ENCODE measurements at places on chromosomes 1 and 21. TPM values are rescaled to one million over a fixed set of nuclear protein-coding genes. Genes with fewer than 3 reads are reported as not detected.

The ADPRS gene
- 54.2 TPM for polyA plus RNA-seq

The EPHA2 gene
- polyA plus RNA-seq: 82.2 TPM

The CATSPERE gene
- polyA plus RNA-seq: 0.54 TPM

The MIA3 gene
- 47.0 TPM for polyA plus RNA-seq

The NT5C1A gene
- 0.73 TPM for polyA plus RNA-seq

The CENPS gene
- polyA plus RNA-seq: 16.6 TPM

The SAMSN1 gene
- polyA plus RNA-seq: not detected

The S100A1 gene
- 0.18 TPM for polyA plus RNA-seq

The RTCA gene
- polyA plus RNA-seq: 17.3 TPM

The ITGB2 gene
- 0.77 TPM for polyA plus RNA-seq

The NPR1 gene
- polyA plus RNA-seq: 0.05 TPM

The NTMT2 gene
- not detected for polyA plus RNA-seq

The SPRR2D gene
- polyA plus RNA-seq: not detected

The KIF2C gene
- polyA plus RNA-seq: 22.2 TPM

The CFHR2 gene
- polyA plus RNA-seq: not detected

The DISC1 gene
- polyA plus RNA-seq: 1.7 TPM

The LORICRIN gene
- not detected for polyA plus RNA-seq

The EDARADD gene
- not detected for polyA plus RNA-seq

The CLCNKB gene
- 0.41 TPM for polyA plus RNA-seq

The PARS2 gene
- polyA plus RNA-seq: 3.2 TPM

The FAM163A gene
- polyA plus RNA-seq: 1.1 TPM

The OR6K6 gene
- not detected for polyA plus RNA-seq

The SERINC2 gene
- 15.5 TPM for polyA plus RNA-seq

The NLRP3 gene
- 0.87 TPM for polyA plus RNA-seq

The NKAIN1 gene
- polyA plus RNA-seq: 0.54 TPM

The KRTAP13-2 gene
- not detected for polyA plus RNA-seq

The IL19 gene
- polyA plus RNA-seq: not detected

The FAM72A gene
- 8.8 TPM for polyA plus RNA-seq

The PIK3R3 gene
- polyA plus RNA-seq: 4.0 TPM

The C1orf87 gene
- polyA plus RNA-seq: not detected

The OR2T33 gene
- polyA plus RNA-seq: 0.07 TPM

The HRNR gene
- not detected for polyA plus RNA-seq

The SLC35F3 gene
- 1.5 TPM for polyA plus RNA-seq

The A3GALT2 gene
- polyA plus RNA-seq: not detected

The PAX7 gene
- not detected for polyA plus RNA-seq

The KDF1 gene
- polyA plus RNA-seq: not detected

The CCDC185 gene
- not detected for polyA plus RNA-seq

The TMEM82 gene
- not detected for polyA plus RNA-seq

The SLC50A1 gene
- 58.4 TPM for polyA plus RNA-seq

The OLIG2 gene
- not detected for polyA plus RNA-seq

Data from SK-N-SH (cell line).